GM12878 (cell line): ENCODE measurements at places on chromosomes 5 and 9. TPM values are rescaled to one million over a fixed set of nuclear protein-coding genes. Genes with fewer than 3 reads are reported as not detected.

Gene PCDHA9
- total RNA-seq: not detected in 2 replicates

Gene SLCO6A1
- not detected in 2 replicates for total RNA-seq

Gene RANBP3L
- total RNA-seq: not detected in 2 replicates

Gene HRH2
- total RNA-seq: 0.05 TPM in 1 of 2 replicates, not detected in the other

Gene ORM2
- total RNA-seq: 0.64 TPM in 1 of 2 replicates, not detected in the other

Gene IFNA21
- not detected in 2 replicates for total RNA-seq

Gene PCDHB12
- not detected in 2 replicates for total RNA-seq

Gene NMUR2
- not detected in 2 replicates for total RNA-seq

Gene ALDOB
- 0.66 and 0.82 TPM in 2 replicates for total RNA-seq

Gene STKLD1
- 0.35 TPM in 1 of 2 replicates, not detected in the other for total RNA-seq

Gene C9orf50
- not detected in 2 replicates for total RNA-seq

Gene CBY3
- total RNA-seq: not detected in 2 replicates

Gene KCNV2
- total RNA-seq: 0.11 TPM in 1 of 2 replicates, not detected in the other

Gene THBS4
- total RNA-seq: 1.0 and 1.1 TPM in 2 replicates

Gene NME5
- total RNA-seq: not detected in 2 replicates

Gene PDE6A
- total RNA-seq: not detected in 2 replicates

Gene FBXL7
- 0.40 and 0.44 TPM in 2 replicates for total RNA-seq

Gene CDH9
- total RNA-seq: not detected in 2 replicates

Gene PHF19
- 116 and 133 TPM in 2 replicates for total RNA-seq

Gene ADAMTS2
- total RNA-seq: 0.05 TPM in 2 replicates

Gene HEMGN
- 0.28 TPM in 1 of 2 replicates, not detected in the other for total RNA-seq

Gene ZFP2
- total RNA-seq: not detected in 2 replicates

Gene NIPAL4
- total RNA-seq: 9.7 and 10.5 TPM in 2 replicates

Gene ADGRD2
- total RNA-seq: not detected in 2 replicates

Gene SV2C
- total RNA-seq: 1.1 TPM in 2 replicates

Gene UGT3A1
- not detected in 2 replicates for total RNA-seq

Gene SH3PXD2B
- 1.5 and 1.6 TPM in 2 replicates for total RNA-seq

Gene FGFR4
- 0.77 and 1.6 TPM in 2 replicates for total RNA-seq

Gene EIF4EBP3
- total RNA-seq: 6.2 and 9.3 TPM in 2 replicates

Gene WNT8A
- not detected in 2 replicates for total RNA-seq

Gene PCDHA13
- total RNA-seq: not detected in 2 replicates

Gene PCDHGB1
- total RNA-seq: 0.16 and 0.21 TPM in 2 replicates

Gene NR5A1
- total RNA-seq: 0.18 and 0.27 TPM in 2 replicates

Gene XPA
- total RNA-seq: 10.4 and 10.8 TPM in 2 replicates

Gene MOB3B
- 1.4 and 1.7 TPM in 2 replicates for total RNA-seq

Gene ADAMTS19
- total RNA-seq: not detected in 2 replicates

Gene SLC45A2
- total RNA-seq: not detected in 2 replicates

Gene ORM1
- total RNA-seq: 3.5 and 4.4 TPM in 2 replicates

Gene SPRY4
- total RNA-seq: 0.35 and 0.41 TPM in 2 replicates

Gene ZCCHC7
- 45.8 and 49.9 TPM in 2 replicates for total RNA-seq

Gene GABRG2
- not detected in 2 replicates for total RNA-seq
